ENCODE measurements at places on chromosomes 13 and 19. TPM values are rescaled to one million over a fixed set of nuclear protein-coding genes. Genes with fewer than 3 reads are reported as not detected.

Gene PTGER1
- 3.0 TPM for total RNA-seq

Gene CGB1
- total RNA-seq: not detected

Gene CHST8
- total RNA-seq: 0.89 TPM

Gene PODNL1
- total RNA-seq: 7.9 TPM

Gene KMT2B
- 43.7 TPM for total RNA-seq

Gene IGFL2
- not detected for total RNA-seq

Gene ERICH6B
- total RNA-seq: not detected

Gene SSC5D
- 15.2 TPM for total RNA-seq

Gene COMP
- total RNA-seq: 1.8 TPM

Gene COLGALT1
- total RNA-seq: 66.3 TPM

Gene IZUMO2
- not detected for total RNA-seq

Gene ZSWIM9
- 5.2 TPM for total RNA-seq

Gene PLVAP
- 159 TPM for total RNA-seq

Gene CLDN10
- total RNA-seq: not detected

Gene C5AR1
- total RNA-seq: 5.1 TPM

Gene SYT5
- not detected for total RNA-seq

Gene LHFPL6
- total RNA-seq: 49.1 TPM

Gene OLFM4
- total RNA-seq: 0.47 TPM

Gene ZNF296
- 5.1 TPM for total RNA-seq

Gene FZR1
- total RNA-seq: 58.8 TPM

Gene ZNF708
- 27.0 TPM for total RNA-seq

Gene SLC27A5
- 16.5 TPM for total RNA-seq

Gene CCNA1
- 1.3 TPM for total RNA-seq

Gene ZNF600
- total RNA-seq: 23.0 TPM

Gene C19orf53
- total RNA-seq: 78.2 TPM

Gene CALR3
- not detected for total RNA-seq

Gene NECTIN2
- 66.7 TPM for total RNA-seq

Gene FAM216B
- total RNA-seq: not detected

Gene YJEFN3
- total RNA-seq: 14.1 TPM

Gene ARHGAP45
- total RNA-seq: 20.7 TPM

Gene CYP2F1
- not detected for total RNA-seq

Gene HSD11B1L
- total RNA-seq: 2.8 TPM

Gene FLT1
- 51.1 TPM for total RNA-seq

Gene GPR4
- 5.1 TPM for total RNA-seq

Gene MBD3L3
- not detected for total RNA-seq

Gene REEP6
- total RNA-seq: 50.0 TPM

Gene RELB
- 16.9 TPM for total RNA-seq

Gene MISP
- total RNA-seq: 2.4 TPM

Gene CCDC169
- total RNA-seq: 17.8 TPM

Gene ZNF547
- 4.5 TPM for total RNA-seq

Gene PSG1
- total RNA-seq: not detected

Gene NLRP12
- 0.31 TPM for total RNA-seq

Gene SEMA6B
- total RNA-seq: 12.3 TPM

Gene SELENOV
- total RNA-seq: not detected

Gene GPR18
- total RNA-seq: 0.26 TPM

Gene ANKRD24
- 2.7 TPM for total RNA-seq

Gene CCDC9
- 37.2 TPM for total RNA-seq

Gene ZFP36
- 230 TPM for total RNA-seq

Gene CCDC106
- 12.3 TPM for total RNA-seq

Gene TNNI3
- total RNA-seq: not detected

Gene SIGLEC5
- 1.2 TPM for total RNA-seq

Gene ZNF304
- total RNA-seq: 13.6 TPM

Gene PNMA8A
- 6.4 TPM for total RNA-seq

Gene CDC42EP5
- total RNA-seq: 77.0 TPM

Gene DENND1C
- 3.1 TPM for total RNA-seq

Gene KASH5
- total RNA-seq: not detected

Gene LGALS14
- not detected for total RNA-seq

Data from ureter (tissue), 1 donor.